Activated CD4-positive, alpha-beta T cell treated with anti-CD3 and anti-CD28 coated beads for 4 hours (primary cell): ENCODE measurements at places on chromosomes 12 and 14.

- DNase-seq, result no peak
Observed at GRCh38 chr12:15443611-15444010, 121.3 kb downstream of the PTPRO start.

GRCh38 chr14:100871234-100872186 lies 32.0 kb downstream of the RTL1 start:
- DNase-seq, result no peak

DNA sequence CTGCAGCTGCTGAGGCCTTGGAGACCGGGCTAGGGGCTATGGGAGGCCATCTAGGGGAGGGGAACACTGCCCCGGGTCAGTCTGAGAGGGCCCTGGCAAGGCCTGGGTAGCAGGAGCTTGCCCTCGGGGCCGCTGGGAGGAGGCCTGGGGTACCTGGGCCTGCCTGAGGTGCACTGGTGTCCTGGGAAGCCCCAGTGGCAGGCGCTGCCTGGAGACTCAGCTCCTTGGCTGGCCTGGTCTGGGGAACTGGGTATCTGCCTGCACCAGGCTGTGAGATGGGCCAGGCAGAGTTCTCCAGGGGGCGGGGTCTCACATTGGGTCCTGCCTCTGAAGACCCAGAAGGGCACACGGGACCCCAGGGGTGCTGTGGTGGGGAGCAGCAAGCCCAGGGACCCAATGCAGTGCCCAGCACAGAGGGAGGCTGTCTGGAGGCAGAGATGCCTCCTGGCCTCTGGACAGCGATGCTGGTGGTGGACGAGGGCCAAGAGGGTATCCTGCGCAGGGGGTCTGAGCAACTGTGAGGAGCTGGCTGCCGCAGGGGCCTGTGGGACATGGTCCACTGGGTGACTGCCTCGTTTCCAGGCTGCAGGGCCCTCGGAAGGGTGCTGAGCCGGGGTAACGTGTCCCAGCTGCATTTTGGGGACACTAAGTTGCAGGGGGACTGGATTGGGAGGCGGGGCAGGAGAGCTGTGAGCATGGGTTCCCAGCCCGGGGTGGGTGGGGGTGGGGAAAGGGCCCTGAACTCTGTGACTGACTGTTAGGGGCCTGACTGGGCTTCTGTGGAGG lies 7.4 kb upstream of the MTA1 start:
- DNase-seq, result no peak

- no peak for DNase-seq
Observed at GRCh38 chr12:122117979-122118378, 39.4 kb downstream of the MLXIP start.

DNA sequence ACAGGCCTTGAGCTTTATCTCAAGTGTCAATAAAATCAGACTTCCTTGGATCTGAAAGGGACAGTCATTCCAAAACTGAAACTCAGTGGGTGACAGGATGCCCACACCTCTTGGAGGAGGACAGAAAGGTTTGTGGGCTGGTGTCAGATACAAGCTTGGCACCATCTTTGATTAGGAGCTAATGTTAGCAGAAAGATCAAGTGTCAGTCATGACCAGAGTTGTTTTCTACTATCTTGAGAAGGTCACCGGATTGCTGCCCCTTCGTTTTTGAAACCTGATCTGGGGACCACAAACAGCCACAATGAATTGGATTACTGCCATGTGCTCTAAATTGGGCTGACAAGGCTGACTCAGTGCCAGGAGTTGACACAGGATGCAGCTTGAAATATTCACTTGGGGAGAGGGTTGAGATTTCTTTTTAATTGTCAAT lies 88.3 kb downstream of the OTOGL start:
- no peak for DNase-seq

DNA sequence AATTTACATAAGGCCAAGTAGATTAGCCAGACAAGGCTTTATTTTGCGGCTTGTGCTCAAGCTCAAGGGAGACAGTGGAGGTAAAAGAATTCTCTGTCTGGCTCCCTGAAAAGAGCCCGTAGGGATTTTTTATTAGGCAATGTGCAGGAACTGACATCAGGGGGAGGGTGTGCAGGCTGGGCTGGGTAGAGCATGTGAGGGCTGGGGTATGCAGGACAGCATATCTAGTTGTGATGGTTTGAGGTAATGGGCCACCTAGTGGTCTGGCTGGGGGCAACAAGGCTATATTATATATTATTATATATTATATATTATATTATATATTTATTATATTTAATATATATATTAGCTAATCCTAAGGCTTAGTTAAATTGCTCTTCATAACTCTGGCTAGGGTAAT lies 102.1 kb downstream of the TMEM117 start:
- DNase-seq, result no peak

- no peak for DNase-seq
Observed at GRCh38 chr12:101777485-101777884, 38.2 kb upstream of the SYCP3 start.

- DNase-seq, result peak; percentile 53
Observed at GRCh38 chr14:64891839-64892375, 12.2 kb upstream of the SPTB start.
